ENCODE measurements at places on chromosomes 4 and X. TPM values are rescaled to one million over a fixed set of nuclear protein-coding genes. Genes with fewer than 3 reads are reported as not detected.
A peak's percentile ranks its signal among the peaks of the same experiment; 100 is the strongest.

DNA sequence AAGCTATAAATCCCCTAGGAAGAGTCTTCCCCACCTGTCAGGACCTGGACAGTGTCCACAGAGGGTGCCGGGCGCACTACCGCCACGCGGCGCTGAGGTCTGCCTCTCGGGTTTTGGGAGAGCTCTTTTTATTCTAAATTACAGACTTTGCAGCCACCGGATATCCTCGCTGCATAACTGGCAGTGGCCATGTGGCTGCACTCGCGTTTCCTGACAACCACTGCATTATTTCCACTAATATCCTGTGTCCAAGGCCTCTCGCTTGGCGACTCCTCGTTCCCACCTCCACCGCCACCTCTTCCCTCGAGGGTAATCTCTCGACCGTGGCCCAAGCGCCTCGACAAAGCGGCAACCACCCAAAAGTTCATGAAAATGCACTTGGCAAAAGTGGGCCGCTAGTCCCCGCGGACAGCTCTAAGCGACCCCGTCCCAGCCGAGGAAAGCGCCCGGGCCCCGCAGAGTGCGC is 512 bp upstream of the TMEM131L start:
- peak; percentile 65 for DNase-seq

- no peak for DNase-seq
These were observed 223.0 kb downstream of the MID1 start for GRCh38 chrX:10397349-10397748.

DNA sequence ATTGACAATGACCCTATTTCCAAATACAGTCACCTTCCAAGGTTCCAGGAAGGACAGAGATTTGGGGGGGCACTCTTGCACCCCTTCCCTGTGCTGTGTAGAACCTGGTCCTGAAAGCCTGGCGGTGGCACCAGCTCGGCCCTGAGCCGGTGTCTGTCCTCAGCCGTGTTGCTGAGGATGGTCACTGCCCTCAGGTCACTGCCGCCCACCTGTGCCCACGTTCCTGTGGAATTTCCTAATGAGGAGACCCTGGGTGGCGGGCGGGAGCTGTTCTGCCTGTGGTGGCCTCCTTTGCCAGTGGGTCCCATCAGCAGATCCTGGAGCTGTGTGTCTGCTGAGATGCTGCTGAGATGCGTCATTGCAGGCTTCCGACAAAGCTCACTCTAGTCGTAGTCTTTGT is 32.9 kb downstream of the NELFA start:
- no peak for DNase-seq

- no peak for DNase-seq
These were observed 596.4 kb downstream of the MID1IP1 start for GRCh38 chrX:39397561-39398199.

DNA sequence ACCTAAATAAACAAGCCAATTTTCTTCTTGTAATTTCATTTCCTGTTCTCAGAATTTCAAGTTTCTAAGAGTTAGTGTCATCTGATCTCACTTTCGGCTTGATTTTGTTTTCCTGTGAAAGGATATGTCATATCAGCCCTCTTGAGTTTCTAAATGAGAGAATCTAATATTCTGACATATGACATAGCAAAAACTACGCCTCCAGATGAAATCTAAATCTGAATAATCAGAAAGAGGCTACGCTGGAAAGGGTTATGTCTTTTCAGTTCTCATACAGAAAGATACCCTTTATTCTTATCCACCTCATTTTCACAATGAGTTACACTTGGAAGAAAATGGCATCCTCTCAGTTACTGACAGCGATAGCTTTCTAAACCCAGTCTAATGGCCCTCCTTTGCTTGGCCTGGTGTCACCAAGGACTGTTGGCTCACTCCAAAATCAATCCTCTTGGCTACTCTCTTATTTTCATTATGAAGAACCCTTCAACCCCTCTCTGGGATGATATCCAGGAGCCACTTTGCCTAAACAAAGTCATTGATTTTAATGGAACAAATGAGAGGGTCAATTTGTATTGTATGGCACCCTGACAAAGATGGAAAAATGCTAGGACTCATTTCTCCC is 65.6 kb downstream of the ASB9 start:
- DNase-seq: no peak

- no peak for DNase-seq
These were observed 34.2 kb upstream of the ESX1 start for GRCh38 chrX:104288961-104289360.

DNA sequence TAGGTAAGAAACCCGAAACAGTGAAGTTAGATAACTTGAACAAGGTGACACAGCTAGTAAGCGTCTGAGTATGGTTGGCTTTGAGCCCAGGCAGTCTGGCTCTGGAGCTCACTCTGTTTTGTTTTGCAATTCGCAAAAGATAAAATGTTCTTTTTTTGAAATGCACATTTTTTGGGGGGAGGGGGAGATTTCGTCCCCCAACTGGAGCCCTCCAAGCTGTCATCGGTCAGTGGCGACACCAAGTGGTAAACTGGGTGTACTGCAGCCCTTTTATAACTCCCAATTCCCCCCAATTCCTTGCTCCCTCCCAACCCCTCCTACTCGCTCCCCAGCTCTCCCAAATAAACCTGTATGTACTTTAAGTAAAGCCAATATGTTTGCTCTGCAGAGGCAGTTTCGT is 2.8 kb upstream of the CLCN5 start:
- peak; percentile 53 for DNase-seq

GRCh38 chrX:46686003-46686645 is 72.8 kb downstream of the SLC9A7 start:
- DNase-seq: no peak

GRCh38 chrX:13215729-13216128 is 104.1 kb downstream of the ATXN3L start:
- no peak for DNase-seq

DNA sequence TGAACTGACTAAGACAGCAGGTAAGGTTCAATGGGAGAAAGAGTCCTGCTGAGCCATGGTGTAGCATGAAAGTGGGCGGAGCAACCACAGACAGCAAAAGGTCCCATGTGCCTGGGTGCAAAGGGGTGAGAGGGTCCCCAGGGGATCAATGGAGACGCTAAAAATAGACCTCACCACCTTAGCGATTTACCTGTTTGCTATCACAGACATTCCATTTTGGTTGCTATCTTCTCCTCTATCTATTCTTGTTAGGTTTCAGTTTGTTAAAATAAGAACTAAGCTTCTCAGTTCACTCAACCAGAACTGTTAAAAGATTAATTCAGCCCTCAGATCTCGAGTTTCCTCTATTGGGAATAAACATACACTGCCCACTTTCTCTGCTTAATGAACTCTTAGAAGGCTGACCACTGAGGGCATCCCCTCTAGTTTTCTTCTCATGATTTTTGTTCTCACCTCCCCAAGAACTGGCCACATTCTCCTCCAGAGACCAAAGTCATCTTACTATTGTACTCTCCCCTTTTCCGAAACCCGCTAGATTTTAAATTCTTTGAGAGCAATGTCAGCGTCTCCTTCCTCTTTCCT is 136.7 kb downstream of the PARM1 start:
- no peak for DNase-seq

DNA sequence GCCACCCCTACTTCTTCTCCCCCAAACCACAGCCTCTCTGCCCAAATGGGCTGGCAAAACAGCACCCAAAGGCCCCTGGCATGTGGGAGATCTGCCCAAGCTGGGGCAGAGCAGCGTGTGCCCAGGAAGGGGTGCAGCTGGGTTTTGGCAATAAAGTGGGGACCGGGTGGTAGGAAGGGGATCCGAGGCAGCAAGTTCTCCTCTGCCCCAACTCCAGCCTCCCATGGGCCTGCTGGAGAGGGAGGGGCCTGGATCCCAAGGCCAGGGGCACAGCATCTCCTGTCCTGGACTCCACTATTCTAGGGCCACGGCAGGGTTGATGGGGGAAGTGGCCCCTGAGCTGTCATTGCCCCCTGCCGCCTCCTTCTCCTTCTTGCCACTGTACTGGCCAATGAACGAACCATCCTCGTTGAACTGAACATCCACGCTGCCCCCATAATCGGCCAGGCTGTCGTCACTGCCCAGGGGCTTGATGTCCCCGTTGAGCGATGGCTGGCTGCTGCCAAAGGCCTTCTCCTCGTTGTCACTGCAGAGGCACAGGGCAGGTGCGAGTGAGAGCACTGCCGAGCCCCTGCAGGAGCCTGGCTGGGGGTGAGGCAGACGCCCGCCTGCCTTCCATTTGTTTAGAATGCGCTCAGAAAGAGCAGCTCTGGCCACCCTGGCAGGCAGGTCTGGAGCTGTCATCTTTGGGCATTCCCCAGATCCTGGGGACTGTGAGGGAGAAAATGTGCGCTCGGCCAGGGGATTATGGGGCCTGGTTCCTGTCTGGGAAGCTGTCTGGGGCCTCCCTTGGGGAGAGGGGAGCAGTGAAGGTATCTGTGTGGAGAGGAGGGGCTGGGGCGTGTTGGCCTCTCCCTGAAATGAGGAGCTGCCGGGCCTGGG is 23.4 kb downstream of the L1CAM start:
- DNase-seq: no peak

APELA gene
- not detected for total RNA-seq

PARM1 gene
- 75.2 TPM for total RNA-seq

GLUD2 gene
- 1.1 TPM for total RNA-seq

PDE6B gene
- 7.5 TPM for total RNA-seq
